Uterus (tissue), 4 donors: ENCODE measurements at places on chromosomes 4 and X.

DNA sequence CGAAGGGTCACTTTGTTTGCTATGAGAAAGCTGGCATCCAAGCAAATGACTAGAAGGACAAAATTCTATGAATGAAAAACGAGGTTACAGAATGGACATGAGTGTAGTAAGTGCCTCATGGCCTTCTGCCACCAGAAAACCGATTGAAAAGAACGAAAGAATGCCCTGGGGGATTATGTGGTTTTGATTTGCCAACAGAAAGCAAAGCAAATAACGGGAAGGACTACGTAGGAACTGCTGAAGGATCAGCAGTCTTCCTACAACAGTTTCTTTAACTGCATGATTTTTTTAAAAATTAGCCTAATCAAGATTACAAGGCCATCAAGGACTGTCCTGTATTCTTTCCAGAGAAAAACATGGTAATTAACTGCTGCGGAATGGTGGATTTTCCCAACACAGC is 50.6 kb downstream of the NRK start:
- DNase-seq = no peak
- H3K27ac ChIP-seq = no peak overlapping the region
- H3K4me1 ChIP-seq = no peaks in the 10 kb centered on the region
- H3K36me3 ChIP-seq = no peaks in the 10 kb centered on the region

DNA sequence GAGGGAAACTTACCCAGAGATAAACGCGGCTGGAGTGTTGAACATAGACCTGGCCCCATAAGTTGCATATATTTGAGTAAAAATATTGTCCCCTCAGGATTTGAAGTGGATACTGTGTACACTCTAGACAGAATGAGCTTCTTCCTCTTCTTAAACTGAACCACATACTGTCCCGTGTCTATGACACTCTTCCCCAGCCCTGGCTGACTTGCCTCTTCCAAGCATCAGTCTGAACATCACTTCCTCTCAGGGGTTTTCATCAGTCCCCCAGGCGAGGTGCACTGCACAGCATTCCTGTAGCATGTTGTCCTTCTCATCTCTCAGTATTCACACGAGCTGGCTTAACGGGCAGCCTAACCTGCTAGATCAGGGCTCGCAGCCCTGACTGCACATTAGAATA is 80.5 kb upstream of the TMEM150C start:
- no peak overlapping the region for H3K4me3 ChIP-seq
- no peak for DNase-seq
- no peak overlapping the region for H3K27ac ChIP-seq
- no peaks in the 10 kb centered on the region for H3K27me3 ChIP-seq
- H3K36me3 ChIP-seq = no peaks in the 10 kb centered on the region
- no peaks in the 10 kb centered on the region for H3K4me1 ChIP-seq

DNA sequence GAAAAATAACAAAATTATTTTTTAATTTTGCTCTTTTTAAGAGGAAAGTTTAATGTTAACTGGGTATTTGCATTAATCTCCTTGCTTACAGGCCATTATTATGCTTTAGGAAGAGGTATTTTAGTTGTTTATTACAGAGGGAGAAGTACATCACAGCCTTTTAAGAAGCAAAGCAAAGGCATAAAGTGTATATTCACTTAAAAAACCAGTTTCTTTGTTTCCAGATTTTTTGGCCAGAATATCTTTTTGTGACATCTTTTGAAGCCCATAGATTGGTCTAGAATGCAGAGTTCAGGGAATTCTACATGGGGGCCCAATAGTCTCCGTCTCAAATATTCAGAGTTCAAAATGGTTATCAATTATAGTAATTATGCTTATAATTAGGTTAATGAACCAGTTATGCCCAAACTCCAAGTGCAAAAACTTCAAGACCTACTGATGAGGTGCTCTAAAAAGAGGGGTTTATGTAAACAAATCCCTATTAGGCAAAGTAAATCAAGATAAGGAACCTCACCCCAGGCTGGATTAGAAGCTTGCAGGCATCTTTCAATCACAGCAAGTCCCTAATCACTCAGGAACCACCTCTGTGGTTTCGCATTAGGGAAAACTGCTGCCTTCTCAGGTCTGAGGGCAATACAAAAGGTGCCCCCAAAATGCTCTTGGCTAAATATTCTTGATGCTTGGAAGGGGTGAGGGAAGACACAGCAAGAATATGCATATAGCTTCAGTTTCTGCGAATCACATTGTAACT is 1.4 kb downstream of the CXXC4 start:
- H3K4me3 ChIP-seq = no peak overlapping the region
- DNase-seq = no peak

- no peak overlapping the region for H3K4me3 ChIP-seq
- no peaks in the 10 kb centered on the region for H3K36me3 ChIP-seq
- no peaks in the 10 kb centered on the region for H3K27me3 ChIP-seq
- H3K27ac ChIP-seq = no peak overlapping the region
Measured at GRCh38 chrX:39149761-39150160, 348.5 kb downstream of the MID1IP1 start.

- DNase-seq = no peak
- no peaks in the 10 kb centered on the region for H3K36me3 ChIP-seq
- H3K4me1 ChIP-seq = no peaks in the 10 kb centered on the region
- no peak overlapping the region for H3K4me3 ChIP-seq
Measured at GRCh38 chr4:32192363-32192762, 1472.2 kb downstream of the PCDH7 start.

DNA sequence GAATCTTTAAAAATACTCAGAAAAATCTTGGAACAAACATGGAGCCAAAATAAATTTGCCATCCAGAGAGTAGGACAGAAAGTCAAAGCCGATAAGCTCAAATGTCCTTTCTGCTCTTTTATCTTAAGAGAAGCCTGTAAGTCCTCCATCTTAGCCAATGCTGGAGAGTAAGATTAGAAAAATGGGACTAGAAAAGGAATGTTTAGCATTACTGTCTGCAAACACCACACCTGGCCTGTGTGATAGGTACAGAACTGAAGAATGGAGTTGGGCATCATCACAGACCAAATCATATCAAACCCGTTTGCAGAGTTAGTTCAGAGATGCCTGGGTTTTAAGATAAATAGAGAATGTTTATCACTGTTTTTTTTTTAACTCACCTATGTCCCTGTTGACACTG is 10.5 kb upstream of the SLC39A8 start:
- H3K4me3 ChIP-seq = no peak overlapping the region
- no peaks in the 10 kb centered on the region for H3K27me3 ChIP-seq
- no peak overlapping the region for H3K27ac ChIP-seq
- no peak for DNase-seq
- H3K4me1 ChIP-seq = no peaks in the 10 kb centered on the region

DNA sequence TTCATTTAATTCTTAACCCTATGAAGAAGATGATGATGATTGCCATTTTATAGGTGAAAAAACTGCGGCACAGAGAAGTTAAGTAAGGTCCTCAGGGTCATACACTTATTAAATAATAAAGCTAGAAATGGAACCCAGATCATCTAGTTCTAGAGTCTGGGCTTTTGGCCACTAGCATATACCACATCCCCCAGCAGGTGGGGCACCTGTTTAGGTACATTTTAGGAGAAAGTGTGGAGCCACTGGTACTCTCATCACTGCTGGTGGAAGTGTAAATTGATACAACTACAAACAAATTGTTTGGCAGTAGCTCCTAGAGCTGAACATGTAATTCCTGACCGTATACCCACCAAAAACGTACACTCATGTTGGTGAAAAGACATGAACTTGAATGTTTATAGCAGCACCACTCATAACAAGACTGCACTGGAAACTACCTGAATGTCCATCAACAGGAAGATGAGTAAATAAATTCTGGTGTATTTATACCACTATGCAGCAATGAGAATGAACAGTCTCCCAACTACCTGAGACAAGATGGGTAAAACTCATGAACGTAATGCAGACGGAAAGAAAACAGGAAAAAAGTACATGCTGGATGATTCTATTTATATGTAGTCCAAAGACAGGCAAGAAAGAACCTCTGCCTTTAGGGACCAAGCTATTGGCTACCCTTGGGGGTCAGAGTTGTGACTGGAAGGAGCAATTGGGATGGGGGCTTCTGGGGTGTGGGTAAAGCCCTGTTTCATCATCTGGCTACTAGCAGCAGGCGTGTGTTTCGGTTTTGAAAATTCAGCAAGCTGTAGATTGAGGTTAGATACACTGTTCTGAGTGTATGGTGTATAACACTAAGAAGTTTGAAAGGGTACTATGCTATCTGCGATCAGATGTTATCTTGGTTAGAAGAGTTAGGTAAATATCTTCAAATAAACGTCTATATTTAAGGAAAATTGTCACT is 72.3 kb upstream of the ADGRG2 start:
- H3K4me1 ChIP-seq = no peaks in the 10 kb centered on the region
- no peaks in the 10 kb centered on the region for H3K27me3 ChIP-seq

DNA sequence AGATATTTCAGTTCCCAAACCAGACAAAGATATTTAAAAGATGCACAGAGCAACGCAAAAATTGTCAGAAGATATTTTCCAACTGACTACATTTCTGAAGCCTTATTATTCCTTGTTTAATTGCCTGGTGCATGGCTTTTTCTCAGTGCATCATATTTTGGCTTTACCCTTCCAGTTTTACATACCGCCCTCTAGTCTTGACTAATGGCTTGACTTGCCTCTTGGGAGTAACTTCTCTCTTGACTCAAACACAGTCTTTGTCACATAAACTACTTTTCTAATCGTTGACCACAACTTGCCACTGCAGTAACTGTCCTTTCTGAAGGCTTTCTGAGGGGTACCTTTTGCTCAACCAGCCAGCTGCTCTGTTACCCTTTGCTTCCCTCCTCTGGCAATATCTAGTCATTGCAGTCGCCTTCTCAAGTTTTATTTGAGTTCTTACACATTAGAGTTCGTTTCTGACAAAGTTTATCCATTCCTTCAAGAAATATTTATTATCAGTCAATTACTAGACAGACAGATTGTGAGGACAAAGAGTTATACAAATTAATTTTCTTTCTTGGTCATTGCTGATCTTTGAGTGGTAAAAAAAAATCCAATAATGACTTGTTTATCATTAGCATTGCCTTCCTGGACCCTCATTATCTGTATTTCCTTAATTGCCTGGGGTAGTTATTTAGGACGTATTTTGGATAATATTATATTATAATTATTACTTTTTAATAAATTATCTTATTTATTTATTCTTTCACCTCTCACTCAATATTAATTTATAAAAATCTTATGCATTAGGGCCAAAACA is 506.9 kb upstream of the PCDH10 start:
- no peaks in the 10 kb centered on the region for H3K27me3 ChIP-seq
- H3K36me3 ChIP-seq = no peaks in the 10 kb centered on the region
- no peaks in the 10 kb centered on the region for H3K4me1 ChIP-seq
- H3K4me3 ChIP-seq = no peak overlapping the region

- H3K4me1 ChIP-seq = no peaks in the 10 kb centered on the region
- no peak overlapping the region for H3K4me3 ChIP-seq
- no peaks in the 10 kb centered on the region for H3K27me3 ChIP-seq
- DNase-seq = no peak
- H3K27ac ChIP-seq = no peak overlapping the region
- no peaks in the 10 kb centered on the region for H3K36me3 ChIP-seq
Measured at GRCh38 chr4:110247591-110247990, 49.2 kb upstream of the ELOVL6 start.
